ENCODE measurements at places on chromosomes 12 and 14.

DNA sequence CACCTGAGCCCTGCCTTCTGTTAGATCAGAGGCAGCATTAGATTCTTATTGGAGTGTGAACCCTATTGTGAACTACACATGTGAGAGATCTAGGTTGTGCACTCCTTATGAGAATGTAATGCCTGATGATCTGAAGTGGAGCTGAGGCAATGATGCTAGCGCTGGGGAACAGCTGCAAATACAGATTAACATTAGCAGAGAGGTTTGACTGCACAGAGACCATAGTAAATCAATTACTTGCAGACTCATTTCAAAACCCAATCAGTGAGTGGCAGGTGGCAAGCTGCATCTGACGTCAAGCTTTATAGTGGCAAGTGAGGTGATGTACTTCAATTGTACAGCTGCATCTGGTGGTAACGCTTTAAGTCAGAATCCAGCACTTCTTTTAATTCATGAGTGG lies 141.6 kb downstream of the GPHN start:
- DNase-seq, result no peak

DNA sequence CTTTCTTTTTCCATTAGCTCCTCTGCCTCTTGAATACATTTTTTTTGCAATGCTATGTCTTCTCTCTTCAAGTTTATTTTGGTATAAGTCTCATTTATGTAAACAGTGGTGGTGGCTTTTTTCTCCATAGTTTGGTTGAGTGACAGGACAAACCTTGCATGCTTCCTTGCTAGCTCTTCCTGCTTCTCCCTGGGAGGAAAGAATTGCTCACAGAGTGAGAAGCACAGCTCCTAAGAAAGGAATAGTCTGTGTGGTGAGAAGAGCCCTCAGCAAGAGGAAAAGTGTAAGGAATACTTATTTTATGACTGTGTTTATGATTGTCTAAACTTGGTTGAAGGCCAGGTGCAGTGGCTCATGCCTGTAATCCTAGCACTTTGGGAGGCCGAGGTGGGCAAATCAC lies 11.5 kb downstream of the CCDC175 start:
- DNase-seq, result no peak

GRCh38 chr14:70662080-70662479 lies 20.4 kb downstream of the TTC9 start:
- DNase-seq, result no peak

GRCh38 chr12:34400986-34401658 lies 378.8 kb downstream of the ALG10 start:
- no peak for DNase-seq

GRCh38 chr12:55925371-55925770 lies 2.3 kb downstream of the PYM1 start:
- DNase-seq, result no peak

DNA sequence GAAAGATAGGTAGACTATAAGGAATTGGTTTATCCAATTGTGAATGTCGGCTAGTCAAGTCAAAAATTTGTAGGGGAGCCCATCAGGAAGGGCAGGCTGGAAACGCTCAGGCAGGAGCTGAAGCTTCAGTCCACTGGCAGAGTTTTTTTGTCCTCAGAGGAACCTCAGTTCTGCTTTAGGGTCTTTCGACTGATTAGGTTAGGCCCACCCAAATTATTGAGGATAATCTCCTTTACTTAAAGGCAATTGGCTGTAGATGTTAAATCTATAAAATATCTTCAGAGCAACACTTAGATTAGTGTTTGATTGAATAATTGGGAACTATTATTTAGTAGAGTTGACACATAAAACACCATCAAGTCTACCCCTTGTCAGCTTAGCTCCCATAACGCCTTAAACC lies 105.5 kb upstream of the ARHGAP5 start:
- DNase-seq, result no peak

- no peak for DNase-seq
Measured at GRCh38 chr14:34665785-34666435, 36.0 kb upstream of the SNX6 start.

DNA sequence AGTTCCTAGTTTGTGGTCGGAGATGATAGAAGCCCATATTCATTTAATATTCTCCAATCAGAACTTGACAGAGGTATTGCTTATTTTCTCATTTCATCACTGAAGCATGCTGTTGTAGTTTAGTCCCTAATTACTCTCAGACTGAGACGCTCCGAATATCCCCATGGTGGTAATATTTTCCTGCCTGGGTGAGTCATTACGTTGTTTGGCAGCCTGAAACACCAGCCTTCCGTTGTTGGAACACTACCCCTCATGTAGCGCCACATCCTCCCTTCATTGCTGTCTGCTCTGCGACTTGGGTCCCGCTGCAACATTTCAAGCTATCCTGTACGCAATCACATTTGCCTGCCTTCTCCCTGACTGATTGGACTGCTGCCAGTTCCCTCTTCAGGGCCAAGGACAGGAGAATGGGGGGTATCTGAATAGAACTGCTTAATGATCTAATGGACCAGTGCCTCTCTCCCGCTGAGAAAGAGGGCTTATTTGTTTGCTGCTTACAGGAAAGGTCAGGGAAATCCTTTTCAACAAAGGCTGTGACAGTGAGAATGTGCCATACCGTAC lies 369.1 kb downstream of the NPAS3 start:
- no peak for DNase-seq

DNA sequence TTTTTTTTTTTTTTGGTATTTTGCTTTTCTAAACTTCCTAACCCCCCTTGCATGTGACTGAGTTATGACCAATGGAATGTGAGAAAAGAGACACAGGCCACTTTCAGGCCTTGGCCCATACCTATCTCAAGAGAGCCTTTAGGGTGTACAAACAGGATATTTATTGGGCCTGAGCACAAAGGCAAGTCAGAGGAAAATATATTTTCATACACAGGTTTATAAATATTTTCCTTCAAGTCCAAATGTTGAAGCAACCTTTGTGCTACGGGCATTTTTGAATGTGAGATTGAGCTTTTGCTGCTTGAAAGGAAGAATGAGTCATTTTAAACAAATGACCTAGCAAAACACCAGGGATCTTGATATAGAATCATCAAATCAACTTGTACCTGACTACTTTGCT lies 228.6 kb upstream of the E2F7 start:
- DNase-seq, result no peak

GRCh38 chr14:73753887-73754795 lies 40.0 kb upstream of the PNMA1 start:
- DNase-seq, result no peak

- no peak for DNase-seq
Measured at GRCh38 chr14:96688629-96689028, 108.6 kb upstream of the VRK1 start.

GRCh38 chr14:59189091-59189785 lies 771 bp downstream of the DAAM1 start:
- DNase-seq, result peak; percentile 29

GRCh38 chr12:122665759-122666158 lies 37.4 kb downstream of the HCAR2 start:
- no peak for DNase-seq

DNA sequence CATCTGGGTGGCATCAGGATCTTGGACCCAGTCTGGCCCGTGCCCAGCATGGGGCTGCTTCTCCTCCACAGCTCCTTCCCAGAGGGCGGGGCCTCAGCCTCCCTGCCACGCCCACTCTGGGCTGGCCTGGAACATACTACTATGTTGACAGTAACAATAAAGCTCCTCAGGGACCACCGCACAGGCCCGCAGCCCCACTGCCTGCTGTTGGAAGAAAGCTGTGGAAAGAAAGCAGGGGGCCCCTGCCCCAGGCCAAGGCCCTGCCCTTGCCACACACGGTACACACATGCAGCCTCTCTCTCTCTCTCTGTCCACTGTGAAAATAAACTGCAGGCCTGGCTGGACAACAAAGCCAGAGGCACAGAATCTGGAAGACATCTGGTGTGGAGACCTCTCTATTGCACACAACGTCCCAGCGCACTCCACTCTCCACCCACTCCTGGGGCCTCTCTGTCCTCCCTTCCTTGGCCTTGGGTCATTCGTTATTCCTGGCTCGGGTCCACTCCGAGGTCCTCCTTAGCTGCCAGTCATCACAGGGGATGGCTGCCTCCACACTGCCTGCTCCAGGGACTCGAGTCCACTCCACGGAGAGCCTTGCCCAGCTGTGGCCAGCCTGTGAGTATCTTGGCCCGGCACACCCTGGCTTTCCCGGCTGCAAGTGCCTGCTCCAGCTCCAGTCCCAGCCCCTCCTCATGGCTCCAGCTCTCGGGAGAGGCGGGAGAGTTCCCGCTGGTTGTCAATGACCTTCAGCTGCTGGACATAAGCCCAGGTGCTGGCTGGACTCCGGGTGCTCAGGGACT lies 11.8 kb upstream of the ENDOU start:
- no peak for DNase-seq

DNA sequence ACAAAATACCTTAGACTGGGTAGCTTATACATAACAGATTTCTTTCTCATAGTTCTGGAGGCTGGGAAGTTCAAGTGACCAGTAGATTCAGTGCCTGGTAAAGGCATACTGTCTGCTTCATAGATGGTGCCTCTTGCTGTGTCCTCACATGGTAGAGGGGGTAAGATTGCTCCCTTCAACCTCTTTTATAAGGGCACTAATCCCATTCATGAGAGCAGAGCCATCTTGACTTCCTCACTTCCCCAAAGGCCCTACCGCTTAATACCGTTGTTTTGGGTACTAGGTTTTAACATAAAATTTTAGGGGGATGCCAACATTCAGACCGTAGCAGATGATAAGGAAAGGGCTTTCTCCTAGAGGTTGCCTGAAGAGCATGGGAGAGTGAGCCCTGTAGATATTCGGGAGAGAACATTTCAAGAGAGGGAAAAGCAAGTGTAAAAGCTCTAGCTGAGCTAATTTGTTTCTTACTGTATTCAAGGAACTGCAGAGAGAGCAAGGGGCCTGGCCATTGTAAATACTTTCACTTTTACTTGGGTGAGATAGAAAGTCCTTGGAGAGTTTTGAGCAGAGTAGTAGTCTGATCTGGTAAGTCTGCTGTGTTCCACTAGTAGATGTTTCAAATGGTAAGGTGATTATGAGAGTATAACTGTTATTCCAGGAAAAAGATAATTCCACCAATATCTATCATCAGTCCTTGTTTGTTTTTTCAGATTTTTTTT lies 27.3 kb downstream of the FRS2 start:
- DNase-seq, result no peak

DNA sequence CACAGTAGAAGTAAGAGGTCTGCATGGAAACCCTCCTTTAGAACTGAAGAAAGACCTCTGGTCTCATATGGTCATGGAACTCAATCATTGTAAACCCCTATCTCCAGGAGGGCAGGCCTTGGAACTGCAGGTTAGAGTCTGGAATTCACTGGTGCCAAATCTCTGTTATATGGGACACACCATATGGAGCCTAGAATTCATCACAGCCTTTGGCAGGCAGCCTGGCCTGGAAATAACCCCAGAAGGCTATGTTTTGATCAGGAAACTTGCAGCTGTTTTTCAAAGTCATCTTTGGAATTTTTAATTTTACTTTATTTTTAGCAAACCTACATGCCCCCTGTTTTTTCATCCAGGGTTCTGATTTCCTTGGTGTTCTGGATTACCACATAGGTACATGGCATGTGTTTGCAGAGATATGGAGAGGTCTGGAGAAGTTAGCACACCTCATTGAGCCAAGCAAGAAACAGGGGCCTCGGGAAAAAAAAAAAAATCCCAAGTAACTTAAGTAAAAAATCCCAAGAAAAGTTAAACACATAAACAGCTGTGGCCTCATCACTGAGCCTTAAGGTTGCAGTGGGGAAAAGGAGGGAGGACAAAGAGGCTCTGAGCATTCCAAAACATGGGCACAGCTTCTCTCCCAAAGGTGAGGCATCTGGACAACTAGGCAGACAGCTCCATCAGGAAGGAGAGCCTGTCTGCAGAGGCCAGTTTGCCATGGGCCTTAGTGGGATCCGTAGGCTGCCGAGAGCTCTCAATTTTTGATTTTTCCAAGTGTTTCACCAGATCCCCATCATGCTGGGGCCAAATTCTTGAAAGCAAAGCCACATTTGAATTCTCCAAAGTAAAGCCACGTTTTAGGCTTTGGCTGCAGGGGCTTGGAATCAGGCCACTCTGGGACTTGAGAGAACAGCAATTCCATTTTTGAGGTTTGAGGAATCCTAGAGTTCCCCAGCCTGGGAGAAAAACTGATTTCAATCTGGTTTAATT lies 339.6 kb upstream of the TBX3 start:
- peak; percentile 39 for DNase-seq

DNA sequence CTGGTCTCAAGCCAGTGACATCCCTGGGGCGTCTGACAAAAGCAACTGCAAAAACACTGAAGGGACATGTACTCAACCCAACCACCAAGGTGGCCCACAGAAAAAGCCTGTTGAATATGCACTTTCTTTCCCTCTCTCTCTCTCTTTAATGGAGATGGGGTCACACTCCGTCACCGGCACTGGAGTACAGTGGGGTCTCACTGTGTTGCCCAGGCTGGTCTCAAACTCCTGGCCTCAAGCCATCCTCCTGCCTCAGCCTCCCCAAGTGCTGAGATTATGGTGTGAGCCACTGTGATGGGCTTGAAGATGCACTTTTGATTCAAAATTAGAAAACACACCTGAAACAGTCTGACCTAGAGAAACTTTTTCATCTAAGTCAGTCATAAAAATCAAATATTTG lies 7.2 kb upstream of the CD27 start:
- no peak for DNase-seq

DNA sequence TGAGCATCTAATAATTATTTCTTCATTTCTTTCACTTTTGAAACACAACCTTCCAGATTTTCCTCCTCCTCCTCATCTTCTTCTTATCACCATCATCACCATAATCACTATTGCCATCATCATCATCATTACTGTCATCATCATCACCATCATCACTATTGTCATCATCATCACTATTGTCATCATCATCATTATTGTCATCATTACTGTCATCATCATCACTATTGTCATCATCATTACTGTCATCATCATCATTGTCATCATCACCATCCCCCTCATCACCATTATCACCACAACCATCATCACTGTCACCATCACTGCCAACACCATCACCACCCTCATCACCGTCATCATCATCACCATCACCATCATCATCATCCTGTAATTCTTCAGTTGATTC lies 400.0 kb downstream of the TMEM132D start:
- no peak for DNase-seq

DNA sequence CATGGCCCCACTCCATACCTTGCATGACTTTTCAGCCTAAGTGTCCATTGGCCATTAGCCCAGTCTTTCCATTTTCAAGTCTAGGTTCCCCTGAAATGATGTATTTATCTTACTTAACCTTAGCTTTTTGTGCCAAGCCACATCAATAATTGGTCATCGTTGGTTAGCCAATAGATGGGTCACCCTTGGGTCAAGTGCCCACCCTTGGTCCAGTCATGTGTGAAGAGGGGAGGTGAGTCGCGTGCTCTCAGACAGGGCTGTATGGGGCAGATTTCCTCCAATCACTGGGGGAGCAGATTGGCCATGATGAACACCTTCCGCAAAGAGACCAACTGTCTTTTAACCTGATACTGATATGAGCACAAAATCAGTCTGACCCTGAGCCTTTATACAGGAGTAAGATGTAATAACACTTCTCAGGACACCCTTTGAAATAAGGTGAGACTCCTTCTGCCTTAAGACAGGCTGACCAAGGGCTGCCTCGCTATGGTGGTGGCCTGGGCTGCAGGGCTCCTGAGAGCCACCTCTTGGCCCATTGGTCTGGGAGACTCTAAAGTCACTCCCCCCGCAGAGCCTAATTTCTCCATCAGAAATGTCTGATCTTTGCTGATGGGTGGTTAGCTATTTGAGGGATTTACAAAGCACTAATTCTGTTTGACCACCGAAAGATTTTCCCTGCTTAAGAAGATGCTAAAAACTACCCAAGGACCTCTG lies 143.2 kb downstream of the ZFP36L1 start:
- no peak for DNase-seq
